ENCODE measurements at places on chromosomes 16 and 17.

GRCh38 chr17:13418891-13419290, 182.8 kb downstream of the HS3ST3A1 start:
- no peak for DNase-seq

DNA sequence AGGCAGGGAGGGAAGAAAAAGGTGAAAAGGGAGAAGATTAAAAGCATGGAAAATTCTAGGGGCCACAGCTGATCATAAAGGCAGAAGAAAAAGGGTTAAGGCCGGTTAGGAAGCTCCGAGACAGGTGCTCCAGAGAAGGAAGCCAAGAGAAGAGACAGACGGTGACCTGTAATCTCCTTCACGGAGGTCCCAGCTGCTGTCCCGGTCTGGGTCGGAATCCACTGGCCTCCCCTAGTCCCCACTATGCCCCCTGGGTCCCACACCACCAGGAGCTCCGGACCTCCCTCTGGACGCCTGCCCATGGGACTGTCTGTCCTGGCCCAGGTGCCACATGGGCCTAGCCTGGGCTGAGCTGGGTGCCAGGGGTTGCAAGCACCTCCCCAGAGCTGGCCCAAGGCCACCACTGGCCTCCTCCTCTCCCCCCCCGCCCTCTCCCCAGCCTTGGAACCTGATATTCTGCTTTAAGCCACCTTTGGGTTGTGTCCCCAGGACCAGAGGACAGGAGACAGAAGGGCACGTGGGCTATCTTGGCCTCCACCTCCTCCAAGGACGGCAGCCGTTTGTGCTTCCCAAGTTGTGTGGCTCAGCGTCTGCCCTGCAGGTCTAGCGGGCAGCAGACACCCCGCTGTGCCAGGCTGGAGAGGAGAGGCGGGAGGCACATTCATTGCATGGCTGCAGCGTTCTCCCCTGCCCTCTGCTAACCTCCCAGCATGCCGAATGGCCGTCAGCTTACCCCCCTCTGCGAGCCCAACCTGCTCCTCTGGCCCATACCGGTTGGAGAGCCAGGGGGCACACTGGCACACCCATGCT, 102.4 kb downstream of the ENGASE start:
- no peak for DNase-seq

DNA sequence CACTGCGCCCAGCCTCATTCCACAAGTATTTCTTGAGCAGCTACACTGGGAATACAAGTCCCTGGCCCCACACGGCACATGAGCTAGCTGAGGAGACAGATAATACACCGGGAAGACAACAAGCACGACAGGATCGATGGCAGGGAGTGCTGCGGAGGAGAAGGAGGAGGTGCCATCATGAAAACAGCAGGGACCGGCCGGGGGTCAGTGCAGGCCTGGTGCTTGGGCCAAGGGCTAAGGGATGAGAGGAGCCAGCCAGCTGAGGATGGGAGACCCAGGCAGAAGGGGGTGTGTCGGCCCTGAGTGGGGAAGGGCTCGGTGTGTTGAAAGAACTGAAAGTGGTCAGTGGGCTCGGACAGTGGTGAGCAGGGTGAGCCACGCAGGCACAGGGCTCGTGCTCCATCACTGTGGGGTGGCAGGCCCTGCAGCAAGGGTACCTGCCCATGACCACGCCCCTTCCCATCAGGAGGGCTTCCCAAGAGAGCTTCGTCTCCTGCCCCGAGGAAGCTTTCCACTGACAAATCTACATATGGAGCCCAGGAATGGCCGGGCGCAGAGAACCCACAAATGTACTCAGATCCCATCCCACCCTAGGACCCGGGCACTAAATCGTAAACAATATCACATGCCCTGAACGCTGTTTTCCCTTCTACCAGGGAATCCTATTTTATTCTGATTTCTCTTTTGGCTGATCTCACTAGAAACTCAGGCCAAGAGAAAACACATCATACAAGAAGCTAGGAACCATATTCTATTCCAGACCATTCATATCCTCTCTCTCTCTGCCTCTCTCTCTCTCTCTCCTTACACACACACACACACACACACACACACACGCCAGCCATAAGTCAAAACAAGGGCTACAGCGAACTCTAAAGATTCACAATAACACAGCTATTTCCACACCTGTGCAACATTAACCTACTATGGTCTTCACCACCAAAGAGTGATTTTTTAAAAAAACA, 50.7 kb upstream of the TNRC6C start:
- DNase-seq, result no peak

DNA sequence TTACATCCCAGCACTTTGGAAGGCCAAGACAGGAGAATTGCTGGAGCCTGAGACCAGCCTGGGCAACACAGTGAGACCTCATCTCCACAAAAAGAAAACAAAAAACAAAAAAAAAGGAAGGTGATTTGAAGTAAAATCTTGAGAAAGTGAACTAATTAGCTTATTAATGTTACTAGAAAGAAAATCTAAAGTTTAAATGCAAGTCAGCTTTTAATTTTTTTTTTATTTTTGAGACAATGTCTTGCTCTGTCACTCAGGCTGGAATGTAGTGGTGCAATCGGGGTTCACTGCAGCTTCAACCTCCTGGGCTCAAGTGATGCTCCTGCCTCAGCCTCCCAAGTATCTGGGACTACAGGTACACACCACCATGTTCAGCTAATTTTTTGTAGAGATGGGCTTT, 3.5 kb upstream of the CTCF start:
- no peak for DNase-seq

DNA sequence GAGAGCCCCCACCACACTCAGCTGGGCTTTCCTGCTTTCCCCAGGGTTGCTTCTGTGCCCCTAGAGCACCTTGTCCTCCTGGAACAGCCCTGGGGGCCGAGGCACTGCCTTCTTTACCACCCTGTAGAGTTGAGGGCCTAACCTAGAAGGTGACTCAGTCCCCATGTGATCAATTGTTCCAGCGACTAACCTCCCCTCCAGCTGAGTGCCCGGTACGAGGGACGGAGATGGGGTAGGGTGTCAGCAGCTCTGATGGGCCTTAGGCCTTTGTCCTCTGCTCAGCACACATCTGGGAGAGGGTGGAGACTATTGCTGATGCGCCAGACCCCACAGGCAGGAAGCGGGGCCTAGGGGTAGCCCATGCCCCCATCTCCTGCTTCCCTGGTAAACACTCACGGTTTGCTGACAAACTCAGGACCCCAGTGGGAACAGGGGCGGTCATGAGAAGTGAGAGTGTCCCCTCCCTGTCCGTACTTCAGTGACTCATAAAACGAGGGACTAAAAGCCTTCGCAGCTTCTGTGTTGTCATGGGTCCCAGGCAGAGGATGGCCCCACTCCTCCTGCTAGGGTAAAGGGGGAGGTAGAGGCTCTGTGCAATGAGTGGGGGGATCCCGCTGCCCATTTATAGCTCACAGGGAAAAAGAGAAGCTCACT, 33.1 kb downstream of the NECAB2 start:
- no peak for DNase-seq

- DNase-seq, result no peak
These were observed 295.7 kb upstream of the FOXF1 start for GRCh38 chr16:86214326-86215232.

Data from activated CD4-positive, alpha-beta T cell treated with anti-CD3 and anti-CD28 coated beads, Interleukin-2, amount 50 U/mL, for 1 hour (primary cell).